Fibroblast of skin of back (primary cell): ENCODE measurements at places on chromosomes 5 and 9.

DNA sequence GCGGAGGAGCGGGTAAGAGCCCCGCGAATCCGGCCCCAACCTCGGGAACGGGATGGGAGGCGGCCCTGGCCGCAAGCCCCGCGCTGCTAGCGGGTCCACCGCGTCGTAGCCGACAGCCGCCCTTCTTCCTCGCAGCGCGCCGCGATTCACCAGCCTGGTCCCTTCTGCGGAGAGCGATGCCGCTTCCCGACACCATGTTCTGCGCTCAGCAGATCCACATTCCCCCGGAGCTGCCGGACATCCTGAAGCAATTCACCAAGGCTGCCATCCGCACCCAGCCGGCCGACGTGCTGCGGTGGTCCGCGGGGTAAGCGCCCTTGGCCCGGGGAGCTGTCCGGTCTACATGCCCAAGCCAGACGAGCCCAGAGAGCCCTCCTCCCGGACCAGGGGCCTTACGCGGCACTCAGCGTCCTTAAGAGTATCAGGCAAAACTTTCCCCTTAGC, 335 bp downstream of the ROPN1L start:
- DNase-seq, result no peak

GRCh38 chr9:35766997-35767396, 12.9 kb upstream of the MSMP start:
- DNase-seq, result no peak

- no peak for DNase-seq
Observed at GRCh38 chr5:88939300-88939699, 56.3 kb upstream of the MEF2C start.

- no peak for DNase-seq
Observed at GRCh38 chr5:178557416-178557815, 32.8 kb downstream of the COL23A1 start.

DNA sequence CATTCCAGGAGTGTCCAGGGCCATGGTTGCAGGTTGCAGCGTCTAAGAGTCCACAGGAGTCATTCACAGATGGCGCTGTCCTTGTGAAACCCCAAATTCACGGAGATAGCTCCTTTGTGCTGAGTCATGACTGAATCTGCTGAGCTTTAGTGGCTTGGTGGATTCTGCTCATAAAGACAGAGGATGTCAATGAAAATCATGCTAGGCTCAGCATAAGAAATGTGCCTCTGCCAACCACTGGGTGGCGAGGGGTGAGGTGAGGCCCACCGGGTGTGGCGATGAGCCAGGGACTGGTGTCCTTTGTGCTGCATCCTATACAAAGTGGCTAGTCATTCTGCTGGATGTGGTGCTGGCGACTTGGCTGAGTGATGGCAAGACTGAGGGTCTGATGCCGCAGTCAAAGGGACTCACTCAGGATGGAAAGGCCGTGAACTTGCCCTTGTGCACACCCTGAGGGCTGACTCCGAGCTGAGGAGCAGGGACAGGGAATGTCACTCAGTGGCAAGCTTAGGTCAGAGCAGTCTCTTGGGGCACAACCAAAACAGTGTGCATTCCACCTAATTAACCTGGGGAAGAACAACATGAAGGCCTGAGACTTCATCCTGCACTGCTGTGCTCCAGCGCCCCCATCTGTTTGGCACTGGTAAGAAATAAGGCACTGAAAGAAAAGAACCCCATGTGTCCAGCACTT, 71.5 kb downstream of the DAP start:
- DNase-seq, result peak; percentile 51

DNA sequence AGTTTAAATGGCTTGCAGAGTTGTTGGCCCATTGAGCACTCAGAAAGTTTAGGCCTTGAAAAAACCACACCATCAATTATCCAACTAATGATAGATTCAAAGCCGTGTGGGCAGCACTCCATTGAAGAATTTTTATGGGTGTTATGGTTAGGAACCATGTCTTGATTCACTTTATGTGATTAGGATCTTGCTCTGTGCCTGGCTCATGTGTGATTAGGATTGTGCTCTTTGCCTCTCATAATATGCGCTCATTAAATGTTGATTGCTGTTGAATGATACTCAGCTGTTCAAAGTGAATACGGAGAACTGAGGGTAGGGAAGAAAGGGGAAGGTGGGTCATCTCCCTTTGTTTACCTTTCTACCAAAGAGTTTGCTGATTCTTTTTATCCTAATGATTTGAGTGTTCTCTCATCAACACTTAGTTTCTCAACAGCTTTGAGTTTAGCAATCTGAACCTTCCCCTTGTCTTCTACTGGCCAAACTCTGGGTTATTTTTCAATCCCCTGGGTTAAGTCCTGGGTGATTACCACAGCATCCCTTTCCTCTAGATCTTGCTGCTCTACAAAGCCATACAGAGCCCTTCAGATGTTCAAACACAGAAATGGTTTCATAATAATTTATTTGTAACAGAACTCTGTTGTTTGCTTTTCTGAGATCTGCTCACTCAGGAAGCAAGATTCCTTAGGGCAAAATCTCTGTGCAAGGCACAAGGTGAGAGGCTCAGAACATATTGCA, 668.8 kb upstream of the RGMB start:
- no peak for DNase-seq
